Stimulated activated CD8-positive, alpha-beta memory T cell treated with anti-CD3 and anti-CD28 coated beads, Interleukin-15, amount 100 ng/mL, for 24 hours (primary cell): ENCODE measurements at places on chromosomes 12 and 14.

DNA sequence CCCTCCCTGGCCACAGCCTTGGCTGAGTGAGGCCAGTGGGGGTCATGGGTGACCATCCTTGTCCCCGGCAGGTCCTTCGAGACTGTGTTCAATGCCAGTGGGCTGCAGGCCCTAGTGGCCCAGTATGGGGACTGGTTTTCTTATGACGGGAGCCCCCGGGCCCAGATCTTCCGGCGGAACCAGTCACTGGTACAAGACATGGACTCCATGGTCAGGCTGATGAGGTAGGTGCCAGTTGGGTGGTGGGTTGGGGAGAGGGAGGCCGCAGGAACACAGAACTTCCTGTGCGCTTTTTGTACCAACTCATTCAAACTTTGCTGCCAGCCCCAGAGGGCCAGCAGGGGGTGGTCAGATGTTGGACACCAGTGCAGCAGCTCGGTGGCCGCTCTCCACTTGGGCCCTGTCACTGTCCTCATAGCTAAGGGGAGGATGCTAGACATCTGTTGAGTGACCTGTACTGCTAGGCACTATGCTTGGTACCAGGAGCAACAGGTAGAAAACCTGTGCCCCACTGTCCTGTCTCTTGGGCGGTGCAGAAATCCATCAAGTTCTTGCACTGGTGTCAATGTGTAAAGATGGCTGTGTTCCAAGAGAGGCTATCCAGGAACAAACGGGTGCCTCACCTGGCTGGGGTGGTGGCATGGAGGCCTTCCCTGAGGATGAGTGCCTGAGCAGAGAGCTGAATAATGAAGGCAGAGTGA lies 16.7 kb downstream of the SDS start:
- DNase-seq, result no peak

DNA sequence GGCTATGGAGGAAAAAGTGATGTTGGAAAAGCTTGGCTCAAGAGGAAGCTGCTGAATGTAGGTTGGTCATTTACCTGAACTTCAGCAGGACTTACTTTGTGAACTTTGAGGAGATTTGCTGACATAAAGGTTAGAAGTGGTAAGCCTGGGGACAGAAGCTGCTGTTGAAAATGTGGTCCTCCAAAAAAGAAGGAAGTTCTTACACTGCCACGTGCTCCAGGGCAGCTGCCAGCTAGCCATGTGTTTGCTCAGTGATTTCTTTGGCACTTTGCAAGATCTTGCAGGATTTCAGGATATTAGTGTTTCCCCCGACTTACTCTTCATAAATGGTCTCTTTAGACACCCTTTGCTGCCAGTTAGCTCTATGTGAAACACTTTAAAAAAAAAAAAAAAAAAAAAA lies 14.8 kb upstream of the DYRK2 start:
- no peak for DNase-seq

- no peak for DNase-seq
Measured at GRCh38 chr12:59119676-59120075, 199.4 kb upstream of the LRIG3 start.

DNA sequence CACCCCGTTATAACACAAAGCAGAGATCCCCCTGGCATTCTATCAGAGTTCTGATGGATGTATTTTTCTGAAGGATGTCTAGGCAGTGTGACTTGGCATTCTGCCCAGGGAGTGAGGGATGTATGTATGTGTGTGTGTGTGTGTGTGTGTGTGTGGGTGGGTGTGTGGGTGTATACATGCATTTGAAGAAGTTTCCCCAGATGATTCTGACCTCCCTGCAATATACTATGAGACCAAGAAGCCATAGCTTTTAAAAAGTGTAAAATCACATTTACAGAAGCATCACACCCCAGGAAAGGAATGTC lies 59.7 kb upstream of the NAP1L1 start:
- DNase-seq, result no peak

DNA sequence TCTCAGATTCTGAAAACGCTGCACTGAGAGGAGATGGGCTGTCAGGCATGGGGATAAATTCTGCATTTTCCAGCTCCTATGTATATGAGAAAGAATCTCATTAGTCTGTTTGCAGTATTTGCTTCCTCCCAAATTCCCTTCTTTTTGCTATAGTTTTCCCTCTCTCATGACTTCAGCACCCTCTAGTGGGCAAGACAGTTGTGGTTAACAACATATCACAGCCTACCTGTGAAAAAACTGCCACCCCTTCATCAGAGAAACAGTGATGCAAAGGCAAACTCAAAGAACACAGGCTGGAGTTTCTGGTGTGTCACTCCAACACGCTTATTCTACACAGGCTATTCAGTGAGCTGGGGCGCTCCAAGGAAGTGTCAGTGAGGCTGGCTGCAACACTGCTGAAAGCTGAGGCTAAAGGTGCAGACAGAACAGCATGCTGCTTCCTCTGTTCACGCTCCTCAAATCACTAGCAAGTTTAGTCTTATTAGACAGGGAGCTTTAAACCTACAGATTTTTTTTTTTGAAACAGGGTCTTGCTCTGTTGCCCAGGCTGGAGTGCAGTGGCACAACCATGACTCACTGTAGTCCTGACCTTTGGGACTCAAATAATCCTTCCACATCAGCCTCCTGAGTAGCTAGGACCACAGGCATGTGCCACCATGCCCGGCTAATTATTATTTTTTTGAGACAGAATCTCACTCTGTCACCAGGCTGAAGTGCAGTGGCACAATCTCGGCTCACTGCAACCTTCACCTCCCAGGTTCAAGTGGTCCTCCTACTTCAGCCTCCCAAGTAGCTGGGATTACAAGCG lies 19.3 kb downstream of the ZC2HC1C start:
- no peak for DNase-seq

GRCh38 chr12:58725400-58726105 lies 194.8 kb downstream of the LRIG3 start:
- no peak for DNase-seq

- no peak for DNase-seq
Measured at GRCh38 chr12:26833743-26834490, 923 bp upstream of the ITPR2 start.

GRCh38 chr12:21065845-21066244 lies 65.1 kb upstream of the SLCO1B1 start:
- DNase-seq, result no peak

DNA sequence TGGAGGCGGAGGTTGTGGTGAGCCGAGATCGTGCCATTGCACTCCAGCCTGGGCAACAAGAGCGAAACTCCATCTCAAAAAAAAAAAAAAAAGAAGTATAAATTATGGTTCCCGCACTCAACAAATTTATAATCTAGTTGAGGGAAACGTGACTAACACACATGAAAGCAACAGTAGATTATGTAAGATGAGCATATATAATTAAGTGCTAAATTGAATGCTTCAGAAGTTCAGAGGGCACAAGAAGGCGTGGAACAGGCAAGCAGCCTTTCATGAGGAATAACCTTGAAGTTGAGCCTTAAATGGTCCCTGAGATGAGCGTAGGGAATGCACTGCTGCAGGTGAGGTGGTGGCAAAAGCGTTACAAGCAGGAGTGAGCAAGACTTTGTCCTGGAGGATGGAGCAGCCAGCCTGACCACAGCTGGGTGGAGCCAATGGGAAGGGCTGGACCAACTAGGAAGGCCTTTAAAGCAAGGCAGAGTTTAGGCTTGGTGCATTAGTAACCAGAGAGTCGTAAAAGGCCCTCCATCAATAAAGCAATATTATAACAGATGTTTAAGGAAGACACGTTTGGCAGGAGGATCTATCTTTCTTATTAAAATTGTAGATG lies 30.6 kb upstream of the TUBA1A start:
- DNase-seq, result no peak
